ENCODE measurements at places on chromosomes 12 and 14. TPM values are rescaled to one million over a fixed set of nuclear protein-coding genes. Genes with fewer than 3 reads are reported as not detected.

GRCh38 chr12:110117956-110118685, 6.0 kb upstream of the IFT81 start:
- H3K36me3 ChIP-seq, result no peaks in the 10 kb centered on the region
- no peaks in the 10 kb centered on the region for H3K27me3 ChIP-seq
- no peak for DNase-seq
- H3K27ac ChIP-seq, result peak overlapping the region; percentile 55

GRCh38 chr14:41403360-41403759, 203.3 kb upstream of the LRFN5 start:
- no peak for DNase-seq
- H3K4me1 ChIP-seq, result no peaks in the 10 kb centered on the region
- H3K27ac ChIP-seq, result no peak overlapping the region
- no peak overlapping the region for H3K4me3 ChIP-seq

DNA sequence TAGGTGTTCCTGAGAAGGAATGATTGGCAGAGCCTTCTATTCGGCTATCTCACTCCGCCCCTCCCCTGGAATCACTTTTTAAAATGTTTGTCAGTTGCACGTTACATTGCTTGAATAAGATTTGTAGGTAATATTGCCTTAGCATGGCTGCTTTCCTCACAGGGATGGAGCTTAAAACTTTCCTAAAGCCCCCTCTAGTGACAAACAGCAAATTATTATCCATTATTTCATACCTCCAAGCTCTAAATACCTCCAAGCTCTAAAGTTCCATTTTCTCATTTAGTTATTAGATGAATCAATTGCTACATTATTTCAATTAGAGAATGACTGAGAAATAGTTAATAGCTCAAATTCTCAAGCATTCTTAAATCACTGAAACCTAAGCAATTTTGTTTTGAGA, 5.1 kb upstream of the SPATA7 start:
- H3K27me3 ChIP-seq, result no peaks in the 10 kb centered on the region
- H3K4me3 ChIP-seq, result no peak overlapping the region
- H3K36me3 ChIP-seq, result no peaks in the 10 kb centered on the region
- H3K4me1 ChIP-seq, result peaks cover 7% of the 10 kb centered on the region
- no peak for DNase-seq

- no peaks in the 10 kb centered on the region for H3K27me3 ChIP-seq
- no peaks in the 10 kb centered on the region for H3K4me1 ChIP-seq
- H3K36me3 ChIP-seq, result no peaks in the 10 kb centered on the region
- no peak for DNase-seq
Measured at GRCh38 chr14:66850258-66850888, 338.9 kb upstream of the GARIN2 start.

DNA sequence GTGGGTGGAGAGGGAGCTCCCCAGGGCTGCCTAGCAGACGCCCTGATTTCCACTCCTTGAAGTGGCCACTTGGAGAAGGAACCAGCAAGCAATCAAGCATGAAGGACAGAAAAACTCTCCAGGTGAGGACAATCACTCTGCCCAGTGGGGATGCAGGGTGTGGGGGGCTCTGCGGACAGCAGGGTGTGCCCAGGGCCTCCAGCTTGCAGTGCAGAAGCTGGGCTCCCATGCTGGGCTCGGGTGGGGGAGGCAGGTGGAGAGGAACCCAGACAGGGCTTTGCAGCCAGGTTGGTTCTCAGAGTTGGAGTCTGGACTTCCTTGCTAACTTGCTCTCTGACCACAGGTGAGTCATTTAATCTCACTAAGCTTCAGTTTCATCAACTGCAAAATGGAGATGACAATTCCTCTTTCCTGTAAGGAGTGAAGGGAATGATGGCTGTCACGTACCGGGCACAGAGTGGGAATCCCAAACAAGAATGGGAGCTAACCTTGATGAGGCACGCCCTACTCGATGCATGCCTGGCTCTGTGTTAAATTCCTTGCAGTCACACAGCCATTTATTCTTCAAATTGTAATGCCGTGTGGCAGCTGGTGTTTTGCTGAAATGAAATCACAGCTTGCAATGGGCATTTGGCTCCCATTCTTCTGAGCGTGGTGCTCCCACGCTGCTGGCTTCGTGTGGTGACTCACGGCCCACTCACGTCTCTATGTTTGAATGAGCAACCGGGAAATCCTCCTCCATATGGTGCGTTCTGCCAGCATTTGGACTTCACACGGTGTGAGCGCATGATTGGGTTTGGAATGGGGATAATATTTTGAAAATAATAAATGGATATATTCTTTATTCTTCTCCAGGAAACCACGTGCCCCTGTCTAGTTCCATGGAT, 75.2 kb downstream of the PRIMA1 start:
- H3K27me3 ChIP-seq, result peaks cover 4% of the 10 kb centered on the region
- DNase-seq, result peak; percentile 49
- no peaks in the 10 kb centered on the region for H3K4me1 ChIP-seq
- H3K27ac ChIP-seq, result no peak overlapping the region
- no peak overlapping the region for H3K4me3 ChIP-seq

GRCh38 chr12:96375841-96376604, 24.2 kb downstream of the CDK17 start:
- DNase-seq, result no peak
- no peaks in the 10 kb centered on the region for H3K36me3 ChIP-seq
- H3K27ac ChIP-seq, result no peak overlapping the region
- H3K27me3 ChIP-seq, result no peaks in the 10 kb centered on the region
- no peak overlapping the region for H3K4me3 ChIP-seq

SRRM4 gene
- total RNA-seq, result 0.14 TPM
